ENCODE measurements at places on chromosomes 2 and 18.

GRCh38 chr2:14781142-14781541 lies 148.6 kb downstream of the LRATD1 start:
- H3K36me3 ChIP-seq = no peaks in the 10 kb centered on the region
- no peak overlapping the region for H3K27ac ChIP-seq
- H3K27me3 ChIP-seq = no peaks in the 10 kb centered on the region
- no peak for DNase-seq
- no peaks in the 10 kb centered on the region for H3K4me1 ChIP-seq
- H3K4me3 ChIP-seq = no peak overlapping the region

- no peaks in the 10 kb centered on the region for H3K36me3 ChIP-seq
- H3K27ac ChIP-seq = no peak overlapping the region
- H3K4me3 ChIP-seq = no peak overlapping the region
- H3K4me1 ChIP-seq = no peaks in the 10 kb centered on the region
- no peak for DNase-seq
Observed at GRCh38 chr2:95291222-95291621, 5.9 kb upstream of the KCNIP3 start.

DNA sequence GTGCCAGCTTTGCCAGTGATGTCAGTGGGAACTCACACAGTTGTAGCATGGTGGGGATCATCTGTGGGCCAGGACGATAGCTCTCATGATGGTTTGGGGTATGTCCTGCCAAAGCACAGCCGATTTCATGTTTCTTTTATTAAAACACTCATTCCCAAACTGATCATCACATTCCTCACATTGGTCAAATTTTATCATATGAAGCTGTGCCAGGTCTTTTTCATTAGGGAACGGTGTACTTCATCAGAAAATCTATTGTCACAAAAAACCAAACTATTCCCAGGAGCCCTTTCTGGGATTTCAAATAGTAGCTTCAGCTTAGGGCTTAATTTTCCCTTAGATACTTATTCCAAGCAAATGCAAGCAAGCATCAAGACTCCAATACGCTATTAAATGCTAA lies 42.0 kb downstream of the ITGA4 start:
- H3K36me3 ChIP-seq = peaks cover 59% of the 10 kb centered on the region
- H3K4me1 ChIP-seq = peaks cover 11% of the 10 kb centered on the region
- DNase-seq = no peak
- H3K4me3 ChIP-seq = no peak overlapping the region
- H3K27me3 ChIP-seq = no peaks in the 10 kb centered on the region
- H3K27ac ChIP-seq = no peak overlapping the region

DNA sequence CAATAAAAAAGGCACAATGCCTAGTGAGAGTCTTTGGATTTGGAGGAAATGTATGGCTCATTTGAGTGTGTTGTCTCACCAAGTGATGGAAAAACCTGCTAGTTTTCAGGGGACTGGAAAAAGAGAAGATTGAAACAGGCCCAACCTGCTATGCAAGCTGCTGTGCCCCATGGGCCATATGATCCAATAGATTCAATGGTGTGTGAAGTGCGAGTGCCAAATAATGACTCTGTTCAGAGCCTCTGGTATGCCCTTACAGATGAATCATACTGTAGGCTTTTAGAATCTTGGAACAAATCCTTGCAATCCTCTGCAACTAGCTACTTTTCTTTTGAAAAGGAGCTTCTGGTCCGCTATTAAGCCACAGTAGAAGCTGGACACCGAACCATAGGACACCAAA lies 529.8 kb upstream of the CNTNAP5 start:
- H3K27ac ChIP-seq = no peak overlapping the region
- DNase-seq = no peak
- H3K4me3 ChIP-seq = no peak overlapping the region
- H3K27me3 ChIP-seq = no peaks in the 10 kb centered on the region
- H3K36me3 ChIP-seq = no peaks in the 10 kb centered on the region

GRCh38 chr2:61811821-61812220 lies 42.0 kb downstream of the FAM161A start:
- no peak overlapping the region for H3K27ac ChIP-seq
- no peak for DNase-seq
- no peak overlapping the region for H3K4me3 ChIP-seq
- peaks cover 2% of the 10 kb centered on the region for H3K4me1 ChIP-seq
- H3K36me3 ChIP-seq = no peaks in the 10 kb centered on the region

DNA sequence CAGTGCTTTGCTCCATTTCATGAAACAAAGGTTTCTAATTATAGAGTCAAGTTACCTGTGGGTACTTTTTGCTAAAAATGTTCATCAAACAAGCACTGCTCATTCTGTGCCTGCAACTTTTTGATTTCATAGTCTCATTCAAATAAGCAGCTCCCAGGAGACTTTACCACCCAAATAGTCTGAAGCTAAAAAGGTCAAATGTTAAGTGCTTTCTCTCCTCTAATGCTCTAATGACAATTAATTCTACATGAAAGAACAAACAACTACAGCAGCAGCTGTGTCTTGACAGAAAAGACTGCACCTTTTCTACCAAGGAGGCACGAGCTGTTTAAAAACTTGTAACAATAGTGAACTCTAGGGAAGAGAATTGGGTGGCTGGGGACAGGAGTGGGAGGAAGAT lies 65.3 kb downstream of the CCDC93 start:
- no peak overlapping the region for H3K27ac ChIP-seq
- no peak overlapping the region for H3K4me3 ChIP-seq
- peaks cover 72% of the 10 kb centered on the region for H3K36me3 ChIP-seq
- DNase-seq = no peak

- no peak overlapping the region for H3K27ac ChIP-seq
- peaks cover 2% of the 10 kb centered on the region for H3K4me1 ChIP-seq
- no peaks in the 10 kb centered on the region for H3K27me3 ChIP-seq
- H3K36me3 ChIP-seq = no peaks in the 10 kb centered on the region
- H3K4me3 ChIP-seq = no peak overlapping the region
Observed at GRCh38 chr2:119250718-119251290, 27.2 kb downstream of the STEAP3 start.
